ENCODE measurements at places on chromosomes 6 and 20. TPM values are rescaled to one million over a fixed set of nuclear protein-coding genes. Genes with fewer than 3 reads are reported as not detected.

The FITM2 gene
- total RNA-seq = 7.2 TPM

The CDSN gene
- not detected for total RNA-seq

The EYS gene
- under 0.01 TPM for total RNA-seq

The PGC gene
- total RNA-seq = not detected

The EEF1A2 gene
- total RNA-seq = not detected

The OXT gene
- total RNA-seq = not detected

The CYP21A2 gene
- total RNA-seq = 0.72 TPM

- H3K4me3 ChIP-seq = no peak overlapping the region
- DNase-seq = no peak
- H3K27ac ChIP-seq = no peak overlapping the region
- H3K27me3 ChIP-seq = peaks cover 12% of the 10 kb centered on the region
- H3K36me3 ChIP-seq = no peaks in the 10 kb centered on the region
Observed at GRCh38 chr20:8036771-8037170, 17.2 kb upstream of the TMX4 start.

- H3K4me1 ChIP-seq = no peaks in the 10 kb centered on the region
- H3K36me3 ChIP-seq = no peaks in the 10 kb centered on the region
- H3K27me3 ChIP-seq = peaks cover 7% of the 10 kb centered on the region
- H3K27ac ChIP-seq = no peak overlapping the region
Observed at GRCh38 chr6:136446579-136447187, 103.5 kb downstream of the MAP7 start.

DNA sequence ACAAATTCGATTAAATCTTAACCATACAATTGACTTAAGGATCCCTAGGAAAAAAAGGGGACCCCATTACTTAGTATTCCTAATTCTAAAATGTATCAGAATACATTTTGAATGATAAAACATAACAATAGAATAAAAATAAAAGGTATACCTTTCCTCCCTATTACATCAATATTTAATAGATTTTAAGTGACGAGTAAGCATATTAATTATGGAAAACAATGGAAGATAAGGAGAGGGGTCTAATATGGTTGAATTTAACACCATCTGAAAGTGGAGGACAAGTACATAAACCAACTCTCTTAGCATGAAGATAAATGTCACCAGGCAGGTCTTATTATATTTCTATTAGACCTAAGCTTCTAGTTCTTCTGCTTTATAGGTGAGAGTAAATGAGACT is 232.1 kb downstream of the HAO1 start:
- no peaks in the 10 kb centered on the region for H3K4me1 ChIP-seq
- no peaks in the 10 kb centered on the region for H3K27me3 ChIP-seq
- DNase-seq = no peak
- no peaks in the 10 kb centered on the region for H3K36me3 ChIP-seq

GRCh38 chr6:125480571-125480970 is 178.8 kb upstream of the HDDC2 start:
- H3K4me3 ChIP-seq = no peak overlapping the region
- peak; percentile 67 for DNase-seq
- H3K4me1 ChIP-seq = peaks cover 40% of the 10 kb centered on the region
- H3K36me3 ChIP-seq = no peaks in the 10 kb centered on the region
- no peaks in the 10 kb centered on the region for H3K27me3 ChIP-seq

DNA sequence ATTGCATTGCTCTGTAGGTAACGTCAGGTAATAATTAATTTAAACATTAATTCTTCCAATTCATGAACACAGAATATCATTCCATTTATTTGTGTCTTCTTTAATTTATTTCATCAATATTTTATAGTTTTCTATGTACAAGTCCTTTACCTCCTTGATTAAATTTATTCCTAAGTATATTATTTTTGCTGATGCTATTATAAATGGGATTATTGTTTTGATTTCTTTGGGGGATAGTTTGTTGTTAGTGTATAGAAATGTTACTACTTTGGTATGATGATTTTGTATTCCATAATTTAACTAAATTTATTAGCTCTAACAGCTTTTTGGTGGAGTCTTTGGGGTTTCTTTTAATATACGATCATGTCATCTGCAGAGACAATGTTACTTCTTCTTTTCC is 44.7 kb upstream of the CCND3 start:
- no peaks in the 10 kb centered on the region for H3K4me1 ChIP-seq
- DNase-seq = no peak
- no peak overlapping the region for H3K4me3 ChIP-seq
- H3K27ac ChIP-seq = no peak overlapping the region

- no peak overlapping the region for H3K27ac ChIP-seq
- peak; percentile 30 for DNase-seq
- no peak overlapping the region for H3K4me3 ChIP-seq
- peaks cover 3% of the 10 kb centered on the region for H3K27me3 ChIP-seq
Observed at GRCh38 chr20:44176833-44177534, 10.0 kb downstream of the JPH2 start.

DNA sequence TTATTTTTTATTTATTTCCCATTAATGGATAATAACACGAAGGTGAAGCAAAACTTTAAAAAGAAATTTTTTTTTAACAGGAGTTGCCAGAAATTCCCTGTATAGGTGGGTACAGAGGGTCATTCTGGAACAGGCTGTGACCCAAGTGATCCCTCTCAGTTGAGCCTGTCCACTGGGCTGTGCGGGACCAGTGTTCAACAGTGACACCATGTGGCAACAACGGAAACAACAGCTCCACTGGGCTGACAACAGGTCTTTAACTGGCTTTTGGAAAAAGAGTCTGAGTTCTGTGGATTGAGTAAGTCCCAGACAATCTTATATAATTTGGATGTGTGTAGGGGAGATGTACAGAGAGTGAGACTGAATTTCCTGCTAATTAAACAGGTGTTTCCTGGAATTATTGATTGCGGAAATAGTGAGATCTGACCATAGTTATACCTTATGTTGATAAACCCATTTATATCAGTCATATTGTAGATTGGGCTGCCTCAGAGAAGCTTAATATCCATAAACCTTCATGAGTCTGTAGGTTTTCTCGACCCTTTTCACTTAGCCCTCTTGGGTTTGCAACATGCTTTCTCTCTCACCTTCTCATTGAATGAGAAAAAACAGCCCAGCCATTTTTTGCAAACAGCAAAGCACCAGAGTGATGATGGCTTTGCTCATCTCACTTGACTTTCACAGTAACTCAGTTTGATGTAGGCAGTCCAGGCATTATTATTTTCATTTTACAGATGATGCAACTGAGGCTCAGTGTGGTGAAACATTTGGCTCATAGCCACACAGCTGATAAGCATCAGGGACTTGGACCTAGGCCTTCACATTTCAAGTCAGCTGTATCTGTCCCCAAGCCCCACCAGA is 17.5 kb downstream of the KIAA1755 start:
- no peak for DNase-seq
- H3K27ac ChIP-seq = no peak overlapping the region
- H3K27me3 ChIP-seq = no peaks in the 10 kb centered on the region
- no peak overlapping the region for H3K4me3 ChIP-seq
- H3K4me1 ChIP-seq = no peaks in the 10 kb centered on the region

DNA sequence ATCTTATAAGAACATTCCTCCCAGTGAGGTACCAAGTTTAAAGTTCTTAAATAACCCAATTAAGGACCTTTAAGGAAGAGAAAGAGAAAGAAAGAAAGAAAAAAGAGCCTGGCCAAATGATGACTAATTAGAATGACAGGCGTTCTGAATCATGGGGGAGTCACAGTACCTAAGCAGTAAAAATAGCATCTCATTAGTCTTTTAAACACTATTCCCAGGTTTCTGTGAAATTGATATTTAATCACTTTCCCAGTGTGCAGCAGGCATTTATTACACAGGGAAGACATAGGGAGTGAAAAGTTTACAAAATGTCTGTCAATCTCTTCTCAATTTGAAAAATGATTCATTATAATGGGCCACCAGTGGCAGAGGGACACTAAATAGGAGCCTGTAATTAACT is 251.4 kb upstream of the MANEA start:
- no peaks in the 10 kb centered on the region for H3K36me3 ChIP-seq
- H3K4me1 ChIP-seq = no peaks in the 10 kb centered on the region
- no peak overlapping the region for H3K4me3 ChIP-seq
- H3K27me3 ChIP-seq = no peaks in the 10 kb centered on the region
- H3K27ac ChIP-seq = no peak overlapping the region

GRCh38 chr6:163087981-163088380 is 326.5 kb upstream of the QKI start:
- H3K4me3 ChIP-seq = no peak overlapping the region
- H3K27ac ChIP-seq = no peak overlapping the region
- no peaks in the 10 kb centered on the region for H3K4me1 ChIP-seq
- H3K27me3 ChIP-seq = no peaks in the 10 kb centered on the region
- DNase-seq = no peak
- H3K36me3 ChIP-seq = no peaks in the 10 kb centered on the region

DNA sequence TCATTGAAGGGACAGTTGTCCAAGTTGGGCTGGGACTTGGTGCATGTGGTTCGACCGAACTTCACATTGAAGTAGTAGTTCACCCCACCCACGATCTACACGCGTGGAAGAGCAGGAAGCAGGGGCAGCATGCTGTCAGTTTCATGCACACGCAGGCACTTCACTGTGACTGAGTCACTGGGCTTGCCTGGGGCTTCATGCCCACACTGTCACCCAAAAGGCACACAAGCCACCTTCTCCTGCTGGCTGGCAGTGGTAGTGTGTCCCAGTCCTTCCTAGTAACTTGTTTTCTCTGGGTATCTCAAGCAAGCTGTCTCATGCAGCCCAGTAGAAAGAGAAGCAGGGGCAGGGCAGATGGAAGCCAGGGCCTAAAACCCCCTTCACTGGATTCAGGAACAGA is 2.0 kb downstream of the CST5 start:
- no peak for DNase-seq
- no peak overlapping the region for H3K4me3 ChIP-seq
- H3K36me3 ChIP-seq = no peaks in the 10 kb centered on the region
- H3K4me1 ChIP-seq = no peaks in the 10 kb centered on the region

GRCh38 chr20:8721098-8721497 is 347.8 kb upstream of the PLCB4 start:
- no peaks in the 10 kb centered on the region for H3K27me3 ChIP-seq
- peak; percentile 29 for DNase-seq
- H3K36me3 ChIP-seq = no peaks in the 10 kb centered on the region
- H3K4me3 ChIP-seq = no peak overlapping the region
- no peaks in the 10 kb centered on the region for H3K4me1 ChIP-seq
- H3K27ac ChIP-seq = no peak overlapping the region

DNA sequence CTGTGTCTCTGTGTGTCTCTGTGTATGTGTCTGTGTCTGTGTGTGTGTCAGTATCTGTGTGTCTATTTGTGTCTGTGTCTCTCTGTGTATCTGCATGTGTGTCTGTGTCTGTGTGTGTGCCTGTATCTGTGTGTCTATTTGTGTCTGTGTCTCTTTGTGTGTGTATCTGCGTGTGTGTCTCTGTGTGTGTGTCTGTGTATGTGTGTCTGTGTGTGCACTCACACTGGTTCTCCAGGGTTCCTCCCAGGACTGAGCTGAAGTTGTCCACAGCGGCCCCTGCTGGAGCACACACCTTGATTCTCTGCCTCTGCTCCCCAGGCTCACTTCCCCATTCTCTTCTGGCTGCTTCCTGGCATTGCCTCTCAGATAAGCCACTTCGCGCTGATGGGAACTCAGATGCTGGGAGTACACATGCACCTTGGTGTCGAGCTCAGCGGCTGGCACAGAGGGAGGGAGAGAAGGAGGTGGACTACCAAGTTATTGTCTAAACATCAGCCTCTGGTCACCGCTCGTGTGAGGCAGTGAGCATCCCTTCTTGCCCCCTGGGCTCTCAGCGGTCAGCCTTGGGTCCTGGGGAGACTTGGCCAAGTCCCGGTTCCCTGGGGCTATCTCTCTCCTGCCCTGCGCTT is 104.9 kb upstream of the NXT1 start:
- peaks cover 10% of the 10 kb centered on the region for H3K27me3 ChIP-seq
- H3K27ac ChIP-seq = no peak overlapping the region
- H3K4me1 ChIP-seq = peaks cover 4% of the 10 kb centered on the region

DNA sequence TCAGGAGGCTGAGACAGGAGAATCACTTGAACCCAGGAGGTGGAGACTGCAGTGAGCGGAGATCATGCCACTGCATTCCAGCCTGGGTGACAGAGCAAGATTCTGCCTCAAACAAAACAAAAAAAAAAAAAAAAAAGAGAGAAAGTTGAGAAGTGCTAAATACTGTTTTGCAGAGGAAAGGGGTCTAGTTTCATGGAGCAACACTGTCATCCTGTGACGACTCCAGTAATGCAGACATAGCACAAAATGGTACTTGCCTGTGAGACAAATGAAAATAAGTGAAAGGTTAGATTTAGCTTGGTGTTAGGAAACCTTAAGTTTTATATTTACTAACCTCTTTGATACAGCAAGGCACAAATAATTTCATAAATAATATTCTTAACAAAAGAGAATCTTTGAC is 29.7 kb downstream of the CEP162 start:
- no peak overlapping the region for H3K4me3 ChIP-seq
- H3K27me3 ChIP-seq = no peaks in the 10 kb centered on the region
- no peak for DNase-seq
- H3K36me3 ChIP-seq = no peaks in the 10 kb centered on the region

GRCh38 chr6:42962096-42962495 is 1.5 kb downstream of the GNMT start:
- peaks cover 11% of the 10 kb centered on the region for H3K4me1 ChIP-seq
- H3K27ac ChIP-seq = no peak overlapping the region
- no peak overlapping the region for H3K4me3 ChIP-seq
- no peaks in the 10 kb centered on the region for H3K27me3 ChIP-seq
- peaks cover 25% of the 10 kb centered on the region for H3K36me3 ChIP-seq

- peak overlapping the region; percentile 60 for H3K4me3 ChIP-seq
- no peak overlapping the region for H3K27ac ChIP-seq
- DNase-seq = peak; percentile 53
- H3K27me3 ChIP-seq = peaks cover 38% of the 10 kb centered on the region
- H3K36me3 ChIP-seq = no peaks in the 10 kb centered on the region
Observed at GRCh38 chr6:93418408-93419303, 703 bp downstream of the EPHA7 start.

GRCh38 chr20:61956396-61957342 is 109.0 kb downstream of the TAF4 start:
- peaks cover 5% of the 10 kb centered on the region for H3K27me3 ChIP-seq
- peak; percentile 58 for DNase-seq
- H3K36me3 ChIP-seq = no peaks in the 10 kb centered on the region
- H3K4me3 ChIP-seq = no peak overlapping the region
- no peak overlapping the region for H3K27ac ChIP-seq

- no peaks in the 10 kb centered on the region for H3K36me3 ChIP-seq
- H3K27ac ChIP-seq = no peak overlapping the region
- H3K4me1 ChIP-seq = no peaks in the 10 kb centered on the region
- peaks cover 5% of the 10 kb centered on the region for H3K27me3 ChIP-seq
Observed at GRCh38 chr6:40874495-40874894, 164.5 kb downstream of the UNC5CL start.

All from osteoblast (primary cell).